ENCODE measurements at places on chromosomes 4 and X. TPM values are rescaled to one million over a fixed set of nuclear protein-coding genes. Genes with fewer than 3 reads are reported as not detected.

Gene IGSF1
- 0.50 TPM for polyA plus RNA-seq

Gene GLRA3
- polyA plus RNA-seq, result not detected

Gene SERTM2
- polyA plus RNA-seq, result not detected

Gene CSN1S1
- polyA plus RNA-seq, result not detected

Gene F8A3
- polyA plus RNA-seq, result 1.4 TPM

Gene C4orf51
- polyA plus RNA-seq, result not detected

Gene ATP2B3
- polyA plus RNA-seq, result 0.21 TPM

Gene CXCL8
- polyA plus RNA-seq, result 4.4 TPM

Gene MAGEB4
- polyA plus RNA-seq, result not detected

Gene FSTL5
- 0.01 TPM for polyA plus RNA-seq

Gene MID1
- 58.3 TPM for polyA plus RNA-seq

Gene FGD1
- 5.6 TPM for polyA plus RNA-seq

Gene RHOXF2B
- not detected for polyA plus RNA-seq

Gene TKTL2
- polyA plus RNA-seq, result not detected

Gene TLR1
- 1.2 TPM for polyA plus RNA-seq

Gene LUZP4
- not detected for polyA plus RNA-seq

Gene PCDH7
- polyA plus RNA-seq, result not detected

Gene GPR50
- polyA plus RNA-seq, result not detected

Gene PDZD4
- 3.0 TPM for polyA plus RNA-seq

Gene TNMD
- polyA plus RNA-seq, result not detected

Gene SAGE1
- 0.05 TPM for polyA plus RNA-seq

Gene NR0B1
- polyA plus RNA-seq, result 19.5 TPM

Gene NOX1
- polyA plus RNA-seq, result 0.07 TPM

DNA sequence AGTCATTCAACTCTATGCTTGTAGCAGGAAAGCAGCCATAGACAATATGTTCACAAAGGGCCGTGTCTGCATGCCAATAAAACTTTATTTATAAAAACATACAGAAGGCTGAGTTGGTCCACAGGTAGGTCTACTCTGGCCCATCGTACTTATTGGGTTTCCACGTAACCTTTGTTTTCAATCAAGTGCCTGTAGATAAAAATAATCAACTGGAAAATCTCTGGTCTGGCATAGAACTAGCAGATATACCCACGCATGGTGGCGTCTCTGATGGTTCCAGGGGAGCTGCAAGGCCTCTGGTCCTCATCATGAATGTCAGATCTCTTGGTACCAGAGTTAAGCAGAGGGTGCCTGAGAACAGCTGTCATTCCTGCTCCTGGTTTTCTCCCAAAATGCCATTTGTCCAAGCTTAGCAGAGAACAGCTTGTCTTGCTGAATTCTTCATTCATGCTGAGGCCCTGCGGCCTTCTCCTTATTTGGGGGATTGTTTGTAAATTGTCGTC is 31.4 kb upstream of the JAKMIP1 start:
- DNase-seq, result no peak

DNA sequence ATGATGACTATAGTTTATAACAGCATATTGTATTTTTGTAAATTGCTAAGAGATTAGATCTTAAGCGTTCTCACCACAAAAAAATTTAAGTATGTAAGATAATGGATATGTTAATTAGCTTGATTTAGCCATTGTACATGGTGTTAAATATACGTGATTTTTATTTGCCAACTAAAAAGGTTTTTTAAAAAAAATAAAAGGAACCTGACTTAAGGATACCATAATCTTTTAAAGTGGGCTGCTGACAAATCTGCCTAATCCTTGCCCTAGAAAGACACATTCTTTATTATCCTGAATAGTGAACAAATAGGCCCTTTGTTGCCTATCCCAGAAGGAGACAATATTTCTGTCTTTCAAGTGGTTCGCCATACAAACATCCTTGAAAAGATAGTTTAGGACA is 94.6 kb upstream of the FAM47C start:
- no peak for DNase-seq

GRCh38 chr4:185387957-185388356 is 7.8 kb downstream of the LRP2BP start:
- no peak for DNase-seq

- peak; percentile 69 for DNase-seq
Observed at GRCh38 chr4:166165829-166166420, 292.9 kb downstream of the TLL1 start.

GRCh38 chrX:137566746-137567679 is 1.1 kb downstream of the ZIC3 start:
- DNase-seq, result no peak

DNA sequence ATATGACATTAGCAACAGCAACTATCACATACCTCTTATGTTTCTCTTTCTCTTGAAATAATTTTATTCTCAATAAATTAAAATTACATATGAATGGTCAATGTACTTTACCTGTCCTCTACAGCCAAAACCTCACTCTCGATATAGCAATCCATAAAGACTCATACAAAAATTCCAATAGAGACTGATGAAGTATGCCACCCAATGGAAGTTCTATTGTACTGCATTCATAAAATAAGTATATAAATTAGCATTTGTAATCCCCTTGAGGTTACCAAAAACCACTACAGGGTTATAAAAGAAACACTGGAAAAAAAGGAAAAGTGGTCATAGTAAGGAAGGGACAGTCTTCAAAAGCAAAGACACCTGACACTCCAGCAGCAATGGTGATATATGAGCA is 32.8 kb downstream of the CLDN2 start:
- DNase-seq, result no peak

DNA sequence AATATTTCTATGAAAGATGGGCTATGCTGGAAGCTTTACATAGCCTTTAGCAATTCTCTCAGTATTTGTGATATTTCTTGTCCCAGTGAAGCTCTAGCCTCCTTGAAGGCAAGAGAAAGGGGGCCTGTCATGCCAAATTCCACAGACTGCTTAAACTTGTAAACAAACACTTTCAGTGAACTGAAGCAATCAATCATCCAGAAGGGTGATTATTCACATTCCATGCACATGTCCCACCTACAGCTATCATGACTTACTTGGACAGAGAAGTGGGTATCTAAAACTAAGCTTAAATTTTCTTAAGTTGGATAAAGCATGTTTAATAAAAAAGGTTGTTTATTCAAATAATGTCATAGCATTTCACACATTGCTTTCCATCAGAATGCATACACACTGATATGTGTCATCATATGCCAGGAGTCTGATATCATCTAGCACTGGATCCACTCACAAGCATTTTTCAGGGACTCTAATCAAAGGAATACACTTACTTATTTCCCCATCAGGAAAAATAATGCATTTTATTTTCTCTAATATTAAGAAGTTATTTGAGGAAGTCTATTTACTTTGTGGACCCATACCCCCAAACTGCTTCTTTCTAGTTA is 1.2 kb upstream of the FSTL5 start:
- DNase-seq, result no peak

- DNase-seq, result peak; percentile 71
Observed at GRCh38 chr4:57426779-57427395, 316.7 kb upstream of the IGFBP7 start.

DNA sequence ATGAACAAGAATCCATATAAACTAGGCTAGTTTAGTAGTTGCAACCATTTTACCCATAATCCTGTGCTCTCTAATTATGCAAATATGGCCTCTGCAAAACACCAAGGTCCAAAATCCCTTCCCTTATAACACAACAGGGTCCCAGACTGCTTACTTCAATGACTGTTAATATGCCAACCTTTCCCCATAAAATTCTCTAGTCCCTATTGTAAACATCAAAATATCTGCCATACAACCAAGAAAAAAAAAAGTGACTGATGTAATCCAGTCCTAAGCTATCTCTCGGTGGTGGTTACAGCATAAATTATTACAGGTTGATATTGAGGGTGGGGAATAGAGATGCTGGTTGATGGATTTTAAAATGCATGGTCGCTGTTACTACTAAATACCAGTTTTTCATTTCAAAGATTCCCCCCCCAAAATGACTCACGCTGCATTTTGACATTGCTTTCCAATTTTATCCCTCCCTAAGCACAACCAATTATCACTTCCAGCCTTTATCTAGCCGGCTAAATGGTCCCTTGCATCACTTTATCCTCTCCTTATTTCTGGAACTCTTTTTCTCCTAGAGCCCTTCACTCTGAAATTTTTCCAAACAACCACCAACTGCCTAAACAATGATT is 44.8 kb downstream of the TSPAN5 start:
- no peak for DNase-seq

DNA sequence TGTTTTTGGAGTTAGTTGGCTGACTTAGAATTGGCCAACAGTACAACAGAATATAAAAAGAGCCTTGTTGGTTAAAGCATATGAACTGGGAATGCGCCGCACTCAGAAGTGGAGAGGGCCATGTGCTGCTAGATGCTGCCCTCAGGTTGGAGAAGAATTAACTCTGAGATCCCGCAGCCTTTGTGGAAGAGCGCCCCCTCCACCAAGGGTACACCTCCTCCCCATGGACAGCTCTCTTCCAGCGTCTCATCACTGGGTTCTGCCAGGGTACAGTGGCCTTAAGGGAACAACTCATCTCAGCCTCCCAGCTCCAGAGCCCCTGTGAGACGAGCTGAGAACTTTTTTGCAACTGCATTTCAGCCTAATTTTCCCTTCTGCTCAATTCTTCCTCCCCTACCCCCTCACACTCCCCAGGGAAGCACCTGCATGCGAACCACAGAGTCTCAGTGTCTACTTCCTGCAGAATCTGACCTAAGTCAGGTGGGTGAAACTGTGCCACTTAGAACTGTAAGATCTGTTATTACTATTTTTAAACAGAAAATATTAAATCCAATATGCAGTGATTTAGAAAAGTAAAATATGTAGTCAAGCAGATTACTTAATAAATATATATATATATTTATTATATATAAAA is 380.6 kb downstream of the RAB28 start:
- DNase-seq, result no peak

GRCh38 chr4:8728536-8729407 is 136.2 kb downstream of the CPZ start:
- no peak for DNase-seq

GRCh38 chr4:73751166-73751565 is 10.8 kb downstream of the CXCL8 start:
- no peak for DNase-seq

DNA sequence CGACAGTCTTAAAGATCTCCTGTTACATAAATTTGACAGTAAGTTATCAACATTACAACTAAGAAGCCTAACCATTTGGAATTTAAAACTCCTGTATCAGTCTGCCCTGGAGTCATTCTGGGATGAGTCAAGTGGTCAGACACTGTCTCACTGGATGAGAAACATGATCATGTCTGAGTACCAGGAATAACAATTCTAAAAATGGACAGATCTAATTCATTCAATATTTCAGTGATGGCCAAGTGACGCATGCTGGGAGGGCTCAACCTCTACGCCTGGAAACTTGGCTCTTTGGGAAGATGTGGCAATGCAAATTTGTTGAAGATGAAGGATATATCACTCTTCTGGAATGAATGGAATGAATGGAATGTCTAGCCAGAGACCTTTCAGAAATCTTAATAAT is 1427.2 kb downstream of the STIM2 start:
- DNase-seq, result peak; percentile 44

DNA sequence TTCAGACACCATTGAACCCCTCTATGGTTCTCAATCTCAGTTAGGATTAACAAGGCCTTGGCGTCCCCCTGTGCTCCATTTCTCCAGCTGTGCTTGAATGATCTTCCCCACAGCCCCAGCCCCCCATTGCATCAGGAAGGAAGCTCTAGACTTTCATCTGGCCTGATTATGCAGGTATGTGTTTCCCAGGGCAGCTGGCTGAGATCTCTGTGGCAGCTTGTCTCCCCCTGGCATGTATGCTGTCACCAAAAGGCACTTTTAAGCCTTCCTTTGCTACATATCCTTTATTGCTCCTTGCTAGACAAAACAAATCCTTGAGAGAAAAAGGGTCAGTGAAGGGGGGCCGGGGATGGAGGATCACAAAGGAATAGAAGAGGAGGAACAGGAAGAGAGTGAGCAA is 1056.0 kb upstream of the SLIT2 start:
- DNase-seq, result no peak

DNA sequence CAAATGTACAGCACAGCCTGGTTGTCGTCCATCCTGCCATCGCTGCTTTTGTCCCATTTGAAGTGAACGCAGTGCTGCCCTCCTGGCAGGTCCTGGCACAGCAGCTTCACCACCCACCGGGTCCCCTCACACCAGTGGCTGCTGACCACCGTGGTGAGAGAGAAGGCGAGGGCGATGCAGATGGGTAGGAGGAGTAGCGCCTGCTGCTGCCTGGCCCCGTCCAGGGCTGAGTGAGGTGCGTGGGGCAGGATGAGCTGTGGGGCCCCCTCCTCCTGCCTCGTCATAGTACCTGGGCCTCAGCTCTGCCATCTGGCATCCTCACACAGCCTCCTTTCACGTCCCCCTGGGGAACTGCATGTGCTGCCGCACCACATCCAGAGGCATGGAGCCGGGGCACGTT is 1.8 kb downstream of the DCAF8L2 start:
- DNase-seq, result no peak

DNA sequence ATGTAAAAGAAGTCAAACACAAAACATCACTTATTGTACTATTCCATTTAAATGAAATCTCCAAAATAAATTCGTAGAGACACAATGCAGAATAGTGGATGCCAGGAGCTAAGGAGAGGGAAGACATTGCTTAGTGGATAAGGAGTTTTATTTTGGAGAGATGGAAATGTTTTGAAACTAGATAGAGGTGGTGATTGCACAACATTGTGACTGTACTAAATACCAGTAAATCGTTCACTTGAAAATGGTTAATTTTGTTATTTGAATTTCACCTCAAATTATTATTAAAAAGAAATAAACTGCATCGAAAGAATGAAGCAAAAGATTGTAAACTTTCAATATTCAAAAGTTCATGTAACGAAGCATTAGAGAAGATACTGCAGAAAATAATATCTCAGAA is 9.7 kb upstream of the ACSL4 start:
- no peak for DNase-seq

- DNase-seq, result no peak
Observed at GRCh38 chr4:82500435-82501153, 61.2 kb downstream of the TMEM150C start.

DNA sequence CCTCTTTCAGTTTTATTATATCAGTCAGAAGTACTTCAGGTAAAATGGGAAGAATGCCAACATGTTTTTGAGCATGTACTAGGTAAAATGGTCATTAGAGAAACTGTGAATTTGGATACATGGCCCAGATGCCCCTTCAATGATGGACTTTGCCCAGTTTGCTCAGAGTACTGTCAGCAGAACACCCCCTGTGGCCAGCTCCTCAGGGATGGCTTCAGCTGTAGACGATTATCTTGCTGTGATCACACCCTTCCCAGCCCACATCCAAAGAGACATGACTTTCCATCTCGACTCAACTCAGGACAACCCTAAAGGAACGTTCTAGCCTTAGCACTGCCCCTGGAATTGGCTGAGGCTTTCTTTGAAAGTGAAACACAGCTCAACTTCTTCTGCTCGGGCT is 439.1 kb downstream of the PACRGL start:
- DNase-seq, result no peak

DNA sequence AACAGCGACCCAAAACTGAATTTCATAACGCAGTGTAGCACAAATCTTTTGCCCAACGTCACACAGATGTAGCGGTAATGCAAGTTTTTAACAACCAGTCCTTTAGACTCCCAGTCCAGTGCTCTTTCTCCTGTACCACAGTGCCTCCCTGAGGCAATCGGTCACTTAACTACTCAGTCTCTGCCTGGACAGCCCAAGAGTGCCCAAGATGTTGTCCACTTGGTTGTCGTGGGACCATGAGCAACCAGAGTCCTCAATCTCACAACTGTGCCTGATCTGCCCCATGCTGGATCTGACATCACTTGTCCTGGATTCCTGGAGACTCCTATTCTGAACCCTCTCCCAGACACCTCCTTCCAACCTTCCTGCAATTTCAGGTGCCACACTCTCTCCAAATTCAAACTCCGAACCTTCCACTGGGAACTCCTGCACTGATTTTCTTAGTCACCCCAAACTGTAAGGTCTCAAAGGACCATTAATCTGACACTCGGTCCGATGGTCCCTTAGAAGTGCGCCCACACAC is 702 bp downstream of the MMGT1 start:
- peak; percentile 58 for DNase-seq
